ENCODE measurements at places on chromosomes 2 and 18.

DNA sequence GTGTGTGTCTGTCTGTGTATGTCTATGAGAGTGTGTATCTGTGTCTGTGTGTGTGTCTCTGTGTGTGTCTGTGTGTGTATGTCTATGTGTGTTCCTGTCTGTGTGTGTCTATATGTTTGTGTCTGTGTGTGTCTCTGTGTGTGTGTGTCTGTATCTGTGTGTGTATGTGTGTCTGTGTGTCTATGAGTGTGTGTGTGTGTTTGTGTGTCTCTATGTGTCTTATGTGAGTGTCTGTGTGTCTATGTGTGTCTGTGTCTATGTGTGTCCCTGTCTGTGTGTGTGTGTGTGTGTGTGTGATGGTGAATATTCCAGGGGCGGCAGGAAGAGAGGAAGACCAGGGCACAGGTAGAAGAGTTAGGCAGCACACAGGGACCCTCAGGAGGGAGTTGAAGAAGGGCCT is 173.2 kb downstream of the MYCN start:
- DNase-seq = no peak

- no peak for DNase-seq
Measured at GRCh38 chr2:8517850-8518498, 163.9 kb upstream of the ID2 start.

- DNase-seq = no peak
Measured at GRCh38 chr2:15651367-15651727, 59.7 kb downstream of the DDX1 start.

- DNase-seq = no peak
Measured at GRCh38 chr2:213002383-213002782, 149.0 kb downstream of the IKZF2 start.

- DNase-seq = no peak
Measured at GRCh38 chr2:19617257-19617848, 258.9 kb upstream of the OSR1 start.

- no peak for DNase-seq
Measured at GRCh38 chr2:1233281-1233680, 180.0 kb upstream of the TPO start.

GRCh38 chr2:232600053-232600773 is 33.2 kb upstream of the EFHD1 start:
- DNase-seq = no peak

DNA sequence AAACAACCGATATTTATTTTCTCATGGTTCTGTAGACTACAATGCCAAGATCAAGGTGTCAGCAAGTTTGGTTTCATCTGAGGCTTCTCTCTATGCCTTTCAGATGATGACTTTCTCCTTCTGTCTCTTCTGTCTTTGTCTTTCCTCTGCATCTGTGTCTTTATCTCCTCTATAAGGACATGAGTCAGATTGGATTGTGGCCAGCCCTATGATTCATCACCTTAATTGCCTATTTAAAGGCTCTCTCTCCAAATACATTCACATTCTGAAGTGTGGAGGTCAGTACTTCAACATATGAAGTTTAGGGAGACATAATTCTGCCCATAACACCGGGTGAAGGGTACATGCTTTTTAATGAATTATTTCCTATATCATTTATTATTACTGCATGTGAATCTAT is 71.2 kb upstream of the CNTNAP5 start:
- no peak for DNase-seq
